NCI-H1930 (cell line): ENCODE measurements at places on chromosomes 2 and 18.

DNA sequence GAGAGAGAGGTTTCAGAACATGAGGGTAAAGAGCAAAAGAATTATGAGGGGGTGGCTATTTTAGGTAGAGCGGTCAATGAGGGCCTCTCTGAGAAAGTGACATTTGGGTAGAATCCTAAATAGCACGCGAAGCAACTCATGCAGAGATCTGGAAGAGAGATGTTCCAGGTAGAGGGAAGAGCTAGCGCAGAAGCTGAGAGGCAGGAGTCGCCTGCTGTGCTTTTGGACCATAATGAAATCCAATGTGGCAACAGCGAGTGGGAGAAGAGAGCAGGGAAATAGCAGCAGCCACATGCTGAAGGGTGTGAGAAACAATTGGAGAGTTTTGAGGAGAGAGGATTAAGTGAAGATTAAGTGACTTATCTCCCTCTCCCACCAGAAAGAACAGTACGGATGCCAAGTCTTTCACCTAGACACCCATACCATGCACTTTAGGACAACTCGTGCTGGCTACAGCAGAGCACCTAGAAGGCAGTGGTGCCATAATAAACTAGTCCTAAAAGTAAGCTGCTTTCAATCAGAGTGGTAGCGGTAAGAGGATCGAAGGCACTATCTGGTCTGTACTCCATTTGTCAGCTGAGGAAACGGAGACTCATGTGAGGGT lies 129.7 kb downstream of the LRP2 start:
- no peak for DNase-seq

GRCh38 chr2:150689590-150689989 lies 202.1 kb upstream of the RND3 start:
- no peak for DNase-seq

GRCh38 chr2:39676342-39676741 lies 10.6 kb downstream of the TMEM178A start:
- DNase-seq = no peak

GRCh38 chr18:40925071-40925541 lies 1029.9 kb upstream of the PIK3C3 start:
- no peak for DNase-seq

DNA sequence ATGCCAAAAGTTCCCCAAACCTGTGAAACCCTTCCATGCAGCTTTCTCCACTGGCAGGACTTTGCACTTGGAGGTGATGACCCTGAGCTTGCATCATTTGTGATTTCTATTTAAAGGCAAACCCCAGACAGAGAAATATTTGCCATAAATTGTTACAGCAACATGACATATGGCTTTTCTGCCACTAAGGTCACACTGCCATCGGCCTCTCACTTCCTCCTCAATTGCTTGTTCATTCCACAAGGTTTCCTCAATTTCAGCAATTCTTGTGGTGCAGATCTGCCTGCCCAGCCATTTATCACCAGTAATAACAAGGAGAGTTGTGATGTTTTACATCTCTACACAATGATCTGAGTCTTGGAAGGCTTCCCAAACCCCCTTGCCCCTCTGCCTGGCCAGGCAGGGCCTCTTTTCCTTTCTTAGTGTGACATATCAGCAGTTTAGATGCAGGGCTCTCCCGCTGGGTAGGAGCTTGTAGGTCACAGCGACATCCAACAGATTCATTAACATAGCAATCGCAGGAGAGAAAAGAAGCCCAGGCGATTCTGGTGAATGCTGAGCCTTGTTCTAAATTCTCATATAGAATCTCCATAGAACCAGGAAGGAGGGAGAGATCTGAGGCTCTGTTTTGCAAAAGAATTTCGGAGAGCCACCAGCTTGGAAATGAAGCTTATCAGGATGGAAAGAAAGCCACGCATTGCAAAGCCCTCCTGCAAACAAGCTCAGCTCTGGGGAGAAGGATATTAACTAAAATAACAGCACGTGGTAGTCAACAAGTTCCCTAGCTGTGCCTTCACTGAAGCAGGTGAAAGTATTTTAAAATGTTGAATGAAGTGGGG lies 46.7 kb upstream of the ITGA6 start:
- DNase-seq = no peak

- no peak for DNase-seq
These were observed 8.7 kb upstream of the AAK1 start for GRCh38 chr2:69652206-69652605.

DNA sequence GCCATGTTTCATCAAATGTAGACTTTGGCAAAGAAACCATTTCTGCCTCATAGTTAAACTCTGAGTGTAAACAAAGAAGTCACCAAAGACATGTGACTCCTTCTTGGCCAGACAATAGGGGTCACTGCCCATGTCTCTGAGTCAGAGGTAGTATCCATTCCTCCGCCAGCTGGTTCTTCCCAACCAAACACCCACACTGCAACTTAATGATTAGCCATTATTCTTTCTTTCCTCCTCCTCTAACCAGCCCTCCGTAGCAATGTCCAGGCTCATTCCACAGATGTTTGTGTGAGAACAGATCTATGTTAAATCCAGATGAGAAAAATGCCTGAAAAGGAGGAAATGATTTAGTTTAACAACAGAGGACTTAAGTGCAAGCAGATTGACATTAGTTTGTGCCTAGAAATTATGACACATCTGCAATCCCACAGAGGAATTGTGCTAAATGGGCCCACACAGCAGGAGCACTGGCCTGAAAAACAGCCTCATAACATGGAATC lies 127.9 kb upstream of the SH3BP4 start:
- DNase-seq = no peak

GRCh38 chr2:12606472-12607000 lies 110.2 kb upstream of the TRIB2 start:
- DNase-seq = no peak

DNA sequence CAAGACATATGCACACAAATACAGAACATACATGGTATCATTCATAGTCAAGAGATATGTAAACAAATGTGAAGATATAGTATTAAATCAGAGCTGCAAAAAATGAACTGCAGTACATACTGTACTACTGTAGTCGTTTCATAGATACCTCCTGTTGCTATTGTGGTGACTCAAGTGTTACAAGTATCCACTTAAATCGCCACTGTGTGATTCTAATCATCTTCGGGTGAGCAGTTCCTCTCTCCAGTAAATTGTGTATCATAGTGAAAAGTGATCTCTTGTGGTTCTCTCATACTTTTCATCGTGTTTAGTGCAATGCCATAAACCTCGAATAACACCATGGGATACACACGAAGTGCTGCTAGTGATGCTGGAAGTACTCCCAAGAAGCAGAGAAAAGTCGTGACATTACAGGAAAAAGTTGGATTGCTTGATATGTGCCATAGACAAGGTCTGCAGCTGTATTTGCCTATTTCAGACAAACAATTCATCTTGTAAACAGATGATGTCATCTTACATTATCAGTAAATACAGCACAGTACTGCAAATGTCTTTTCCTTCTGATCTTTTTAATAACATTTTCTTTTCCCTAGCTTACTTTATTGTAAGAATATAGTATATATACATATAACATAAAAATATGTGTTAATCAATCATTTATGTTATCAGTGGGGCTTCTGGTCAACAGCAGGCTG lies 222.2 kb downstream of the BCL11A start:
- DNase-seq = no peak

- no peak for DNase-seq
These were observed 3.9 kb upstream of the MGAT4A start for GRCh38 chr2:98734823-98735260.

- no peak for DNase-seq
These were observed 148.8 kb downstream of the ACKR3 start for GRCh38 chr2:236718207-236718992.

DNA sequence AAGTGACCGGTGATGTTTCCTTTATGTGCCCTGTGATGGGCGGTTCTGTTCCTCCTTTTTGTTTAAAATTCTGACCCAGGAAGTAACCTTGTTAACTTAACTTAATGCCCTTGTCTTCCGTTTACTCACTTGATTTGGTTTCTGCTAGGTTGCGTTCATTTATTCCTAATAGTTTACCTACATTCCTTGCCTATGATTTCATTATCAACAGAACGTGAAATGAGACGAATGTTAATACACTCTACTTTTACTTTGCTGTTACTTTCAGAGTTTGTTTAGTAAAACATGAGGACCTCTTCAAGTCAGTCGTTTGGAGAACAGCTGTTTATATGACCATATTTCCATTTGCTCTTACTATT lies 638 bp downstream of the CEP192 start:
- no peak for DNase-seq

DNA sequence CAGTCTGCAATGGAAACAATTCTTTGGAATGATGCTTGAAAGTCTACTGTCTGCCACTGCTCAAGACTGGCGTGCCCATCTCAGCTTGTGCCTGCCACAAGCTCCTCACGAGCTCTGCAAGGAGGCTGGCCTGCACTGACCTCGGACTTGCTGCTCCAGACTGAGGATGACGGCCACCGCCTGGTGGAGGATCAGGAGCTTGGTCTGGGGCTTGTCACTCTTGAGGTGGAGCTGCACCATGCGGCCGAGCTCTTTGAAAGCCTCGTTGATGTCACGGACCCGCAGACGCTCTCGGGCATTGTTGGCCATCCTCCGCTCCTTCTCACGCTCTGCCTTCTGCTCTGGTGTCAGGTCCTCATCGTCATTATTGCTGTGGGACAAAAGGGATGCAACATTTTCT lies 269.4 kb upstream of the CCDC68 start:
- DNase-seq = no peak

- DNase-seq = no peak
These were observed 200.7 kb downstream of the TMEM163 start for GRCh38 chr2:134518101-134518500.

GRCh38 chr18:75070625-75071483 lies 138.1 kb downstream of the PTGR3 start:
- no peak for DNase-seq

GRCh38 chr18:54939361-54939917 lies 19.8 kb downstream of the CCDC68 start:
- no peak for DNase-seq
